GM04504 (cell line): ENCODE measurements at places on chromosomes 7 and 10.

GRCh38 chr10:68597407-68597806, 37.3 kb downstream of the TET1 start:
- no peak for DNase-seq

- no peak for DNase-seq
Observed at GRCh38 chr7:70659263-70659662, 472.7 kb upstream of the GALNT17 start.

DNA sequence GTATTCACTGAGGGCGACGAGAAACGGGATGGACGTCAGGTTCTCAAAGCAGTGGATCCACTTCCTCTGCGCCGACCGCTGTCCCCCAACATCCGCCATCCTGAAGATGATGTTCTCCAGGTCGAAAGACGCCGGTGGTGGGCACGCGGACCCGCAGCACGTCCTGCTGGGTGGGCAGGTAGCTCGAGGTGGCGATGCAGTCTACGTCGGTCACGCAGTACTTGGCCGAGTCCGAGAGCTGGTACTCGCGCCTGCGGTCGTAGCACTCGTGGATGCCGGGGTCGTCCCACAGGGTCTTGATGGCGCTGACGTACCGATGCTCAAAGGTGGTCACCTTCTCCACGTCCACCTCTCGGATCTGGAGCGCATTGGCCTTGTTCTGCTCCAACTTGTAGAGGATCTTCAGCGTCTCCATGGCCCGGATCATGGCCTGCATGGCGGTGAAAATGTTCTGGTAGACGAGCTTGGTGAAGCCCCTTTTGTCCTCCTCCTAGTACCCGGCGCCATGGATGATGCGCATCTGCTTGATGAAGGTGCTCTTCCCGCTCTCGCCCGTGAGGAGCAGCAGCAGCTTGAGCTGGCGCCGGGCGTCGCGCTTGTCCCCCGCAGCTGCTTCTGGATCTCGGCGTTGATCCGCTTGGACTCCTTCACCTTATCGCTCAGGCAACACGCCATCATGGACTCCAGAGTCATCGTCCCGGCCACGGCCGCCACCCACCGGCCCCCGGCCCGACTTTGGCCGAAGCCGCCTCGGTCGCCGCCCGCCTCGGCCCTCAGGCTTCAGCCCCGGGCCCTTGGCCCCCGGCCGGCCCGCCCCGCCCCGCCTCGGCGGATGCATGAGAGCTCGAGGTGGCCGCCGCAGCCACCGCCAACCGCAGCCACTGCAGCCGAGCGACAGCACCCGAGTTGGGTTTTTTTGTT, 122.9 kb upstream of the KCTD7 start:
- no peak for DNase-seq

GRCh38 chr10:84415539-84416244, 87.3 kb downstream of the CCSER2 start:
- DNase-seq = no peak

- DNase-seq = no peak
Observed at GRCh38 chr7:31333291-31333690, 7.2 kb downstream of the NEUROD6 start.

- DNase-seq = no peak
Observed at GRCh38 chr7:2687338-2687869, 598 bp upstream of the AMZ1 start.

GRCh38 chr10:48493083-48493871, 111.6 kb downstream of the ARHGAP22 start:
- DNase-seq = no peak

- DNase-seq = no peak
Observed at GRCh38 chr7:150904011-150904909, 51.9 kb downstream of the AOC1 start.

DNA sequence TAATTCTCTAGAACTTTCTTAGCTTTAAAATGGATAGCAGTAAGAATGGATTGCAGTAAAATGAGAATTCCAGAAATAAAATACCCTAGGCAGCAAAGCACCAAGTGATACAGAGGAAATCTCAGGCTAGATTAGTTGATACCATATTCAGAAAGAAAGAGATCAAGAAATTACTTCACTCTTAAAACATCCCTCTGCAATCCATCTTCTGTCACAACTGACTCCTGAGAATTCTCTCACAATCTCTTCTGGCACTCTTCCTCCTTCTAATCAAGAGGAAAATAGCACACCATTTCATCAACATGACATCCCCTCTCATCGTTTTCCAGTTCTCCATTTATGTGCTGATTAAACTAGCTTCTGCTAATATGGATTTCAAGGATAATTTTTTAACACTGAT, 42.2 kb upstream of the LAMB1 start:
- peak; percentile 16 for DNase-seq

DNA sequence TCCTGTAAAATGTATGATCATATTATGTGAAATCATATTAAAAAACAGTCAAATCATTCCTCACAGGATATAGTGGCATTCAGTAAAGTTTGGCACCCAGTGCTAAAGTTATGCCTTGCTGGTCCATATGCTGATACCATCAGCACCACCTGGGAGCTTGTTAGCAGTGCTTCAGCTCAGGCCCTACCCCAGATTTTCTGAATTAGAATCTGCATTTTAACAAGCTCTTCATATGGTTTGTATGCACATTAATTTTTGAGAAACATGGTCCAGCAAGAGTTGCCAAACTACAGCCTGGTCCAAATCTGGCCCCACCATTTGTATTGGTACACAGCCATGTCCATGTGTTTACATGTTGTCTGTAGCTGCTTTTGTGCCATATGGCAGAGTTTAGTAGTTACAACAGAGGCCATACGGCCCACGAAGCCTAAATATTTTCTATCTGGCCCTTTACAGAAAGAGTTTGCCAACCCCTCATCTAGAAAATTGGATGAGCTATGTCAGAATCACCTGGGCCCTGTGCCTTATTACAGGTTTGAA, 30.1 kb downstream of the RAB18 start:
- no peak for DNase-seq

DNA sequence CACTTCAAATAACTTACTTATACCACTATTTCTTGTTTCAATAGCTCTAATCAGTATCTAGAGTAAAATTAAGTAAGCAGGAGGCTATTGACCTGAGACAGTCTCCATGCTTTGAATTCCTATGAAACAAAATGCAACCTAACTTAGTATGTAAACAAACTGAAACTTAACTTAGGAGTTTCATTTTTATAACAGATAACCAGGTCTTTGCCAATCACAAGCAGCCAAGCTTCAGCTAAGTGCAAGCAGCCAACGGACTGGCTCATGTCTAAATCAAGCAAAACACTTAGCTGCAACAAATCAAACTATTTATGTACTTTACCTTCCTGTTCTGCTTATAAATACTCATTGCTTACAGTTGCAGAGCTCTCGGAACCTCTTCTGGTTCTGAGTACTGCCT, 4.4 kb upstream of the GSTK1 start:
- no peak for DNase-seq

DNA sequence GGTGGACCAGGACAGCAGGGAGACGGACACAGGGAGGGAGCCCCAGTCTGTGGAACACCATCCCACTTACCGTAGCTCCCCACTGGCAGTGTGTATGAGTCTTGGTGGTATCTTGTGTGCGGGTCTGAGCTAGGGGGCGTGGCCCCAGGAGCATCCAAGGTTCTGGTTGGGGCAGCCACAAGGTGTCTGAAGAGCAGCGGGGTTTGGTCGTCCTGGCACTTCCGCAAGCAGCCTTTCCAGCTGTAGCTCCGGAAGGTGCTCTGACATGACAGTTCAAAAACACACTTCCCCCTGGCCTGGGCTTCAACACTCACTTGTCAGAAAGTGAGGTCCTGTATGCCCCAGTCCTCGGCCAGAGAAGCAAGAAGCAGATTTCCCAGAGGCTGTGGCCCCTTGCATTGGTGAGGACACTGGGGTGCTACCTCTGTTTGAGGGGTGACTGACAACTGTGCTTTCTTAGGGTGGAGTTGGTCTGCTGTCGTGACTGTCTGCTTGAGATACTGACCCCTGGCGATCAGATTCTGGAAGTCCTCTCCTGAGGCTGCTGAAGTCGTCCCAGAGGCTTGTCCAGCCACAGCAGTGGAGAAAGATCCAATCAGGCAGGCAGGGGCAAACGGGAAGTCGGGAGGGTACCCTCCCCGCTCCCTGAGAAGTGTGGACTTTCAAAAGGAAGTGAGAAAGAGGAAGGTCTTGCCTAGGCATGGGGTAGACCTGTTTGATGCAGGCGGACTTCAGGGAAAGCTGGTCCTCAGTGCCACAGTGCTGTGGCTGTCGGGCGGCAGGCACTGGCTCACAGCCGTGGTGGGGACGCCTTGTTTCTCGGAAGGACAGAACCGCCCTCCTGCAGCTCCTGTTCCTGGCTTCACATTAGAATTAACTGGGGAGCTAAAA, 51.4 kb upstream of the PFKFB3 start:
- peak; percentile 37 for DNase-seq

GRCh38 chr7:140998715-140999114, 16.0 kb downstream of the MRPS33 start:
- no peak for DNase-seq

DNA sequence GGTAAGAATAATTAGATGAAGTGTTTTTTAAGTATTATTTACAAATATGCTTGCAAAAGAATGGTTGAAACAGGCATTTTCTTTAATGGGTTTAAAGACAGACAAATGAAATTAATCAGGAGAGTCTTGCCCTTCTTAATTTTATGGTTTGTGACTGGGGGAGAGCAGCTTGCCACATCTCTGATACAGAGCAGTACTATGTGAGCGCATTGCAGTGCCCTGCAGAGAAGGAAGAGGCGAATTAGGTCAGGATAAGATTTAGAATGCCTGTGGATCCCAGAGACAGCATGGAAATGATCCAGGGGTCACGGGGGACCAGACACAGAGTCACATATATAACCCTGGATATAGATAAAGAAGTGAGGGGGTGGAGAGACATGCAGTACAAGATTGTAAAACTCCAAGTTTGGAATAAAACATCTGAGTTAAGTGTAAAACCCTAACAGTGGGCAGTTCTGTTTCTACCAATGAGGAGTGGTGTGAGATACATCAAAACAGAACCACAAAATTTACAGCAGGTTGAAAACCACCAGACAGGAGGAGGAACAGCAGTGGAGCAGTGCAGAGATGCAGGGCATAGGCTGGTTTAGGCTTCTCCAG, 125.5 kb downstream of the FAM204A start:
- DNase-seq = no peak

DNA sequence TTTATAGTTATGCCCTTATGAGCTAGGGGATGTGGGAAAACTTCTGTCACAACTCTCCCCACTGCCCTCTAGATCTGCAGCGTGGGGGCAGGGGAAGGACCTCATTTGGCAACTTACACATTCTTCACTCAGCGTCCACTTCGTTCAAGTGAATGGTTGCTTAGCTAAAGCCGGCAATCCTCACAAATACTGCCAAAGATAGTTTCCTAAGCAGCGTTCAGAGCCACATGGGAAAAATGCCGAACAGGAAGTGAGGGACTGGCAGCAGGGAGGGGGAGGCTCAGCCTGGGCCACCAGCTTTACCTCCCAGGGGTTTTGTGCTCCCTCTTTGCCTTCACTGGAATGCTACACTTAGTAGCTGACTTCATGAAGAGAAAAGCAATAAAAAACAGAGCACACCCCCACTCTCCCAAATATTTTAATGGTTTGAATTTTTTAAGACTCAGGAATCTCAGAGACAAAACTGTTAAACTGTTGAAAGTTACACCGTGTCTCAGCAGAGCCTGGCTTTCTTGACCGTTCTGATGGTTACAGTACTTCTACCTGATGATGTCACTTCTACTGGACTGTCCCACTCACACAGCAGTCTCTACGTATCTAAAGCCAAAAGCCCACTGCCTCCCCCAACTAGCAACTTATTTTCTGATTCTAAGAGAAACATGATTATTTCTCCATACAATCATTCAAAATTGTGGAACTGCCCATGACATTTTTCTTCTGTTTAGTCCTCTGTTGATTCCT, 10.4 kb downstream of the GRM3 start:
- peak; percentile 1 for DNase-seq

DNA sequence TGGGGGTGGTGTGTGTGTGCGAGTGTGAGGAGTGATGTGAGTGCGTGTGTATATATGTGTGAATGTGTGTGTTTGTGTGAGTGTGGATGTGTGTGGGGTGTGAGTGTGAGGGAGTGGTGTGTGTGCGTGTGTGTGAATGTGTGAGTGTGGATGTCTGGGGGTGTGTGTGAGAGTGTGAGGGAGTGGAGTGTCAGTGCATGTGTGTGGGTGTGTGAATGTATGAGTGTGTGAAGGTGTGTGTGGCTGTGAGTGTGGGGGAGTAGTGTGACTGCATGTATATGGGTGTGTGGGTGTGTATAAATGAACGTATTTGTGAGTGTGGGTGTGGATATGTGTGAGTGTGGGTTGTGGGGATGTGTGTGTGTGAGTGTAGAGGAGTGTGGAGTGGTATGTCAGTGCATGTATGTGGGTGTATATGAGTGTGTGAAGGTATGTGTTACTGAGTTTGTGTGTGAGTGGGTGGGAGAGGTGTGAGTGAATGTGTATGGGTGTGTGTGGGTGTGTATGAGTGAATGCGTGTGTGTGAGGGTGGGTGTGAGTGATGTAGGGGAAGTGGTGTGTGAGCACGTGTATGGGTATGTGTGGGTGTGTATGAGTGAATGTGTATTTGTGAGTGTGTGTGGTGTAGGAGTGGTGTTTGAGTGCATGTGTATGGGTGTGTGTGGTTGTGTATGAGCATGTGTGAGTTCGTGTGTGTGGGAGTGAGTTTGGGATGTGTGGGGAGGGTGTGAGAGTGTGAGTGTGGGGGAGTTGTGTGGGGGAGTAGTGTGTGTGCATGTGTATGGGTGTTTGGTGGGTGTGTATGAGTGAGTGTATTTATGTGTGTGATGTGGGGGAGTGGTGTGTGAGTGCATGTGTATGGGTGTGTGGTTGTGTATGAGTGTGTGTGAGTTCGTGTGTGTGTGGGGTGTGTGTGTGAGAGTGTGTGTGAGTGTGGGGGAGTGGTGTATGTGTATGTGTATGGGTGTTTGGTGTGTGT, 28.5 kb upstream of the NUB1 start:
- DNase-seq = no peak

DNA sequence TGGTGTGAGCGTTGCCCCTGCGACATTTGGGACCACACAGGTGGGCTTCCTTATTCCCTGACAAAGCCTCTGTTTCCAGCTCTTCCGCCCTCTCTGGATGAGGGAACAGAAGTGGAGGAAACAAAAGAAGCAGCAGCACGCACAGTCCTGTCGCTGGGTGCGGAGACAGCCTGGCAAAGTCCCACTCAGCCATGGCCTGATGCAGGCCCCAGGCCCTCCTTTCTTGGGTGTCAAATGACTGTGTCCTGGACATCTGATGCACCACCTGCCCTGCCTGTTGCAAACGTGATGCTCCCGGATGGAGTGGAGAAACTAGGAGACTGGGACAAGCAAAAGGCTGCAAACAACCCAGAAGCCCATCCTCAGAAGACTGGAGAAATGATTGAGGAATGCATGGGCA, 20.7 kb downstream of the ZMIZ2 start:
- DNase-seq = no peak

- no peak for DNase-seq
Observed at GRCh38 chr10:91312382-91312733, 91.9 kb downstream of the PCGF5 start.
